ENCODE measurements at places on chromosomes 4 and X.
A peak's percentile ranks its signal among the peaks of the same experiment; 100 is the strongest.

DNA sequence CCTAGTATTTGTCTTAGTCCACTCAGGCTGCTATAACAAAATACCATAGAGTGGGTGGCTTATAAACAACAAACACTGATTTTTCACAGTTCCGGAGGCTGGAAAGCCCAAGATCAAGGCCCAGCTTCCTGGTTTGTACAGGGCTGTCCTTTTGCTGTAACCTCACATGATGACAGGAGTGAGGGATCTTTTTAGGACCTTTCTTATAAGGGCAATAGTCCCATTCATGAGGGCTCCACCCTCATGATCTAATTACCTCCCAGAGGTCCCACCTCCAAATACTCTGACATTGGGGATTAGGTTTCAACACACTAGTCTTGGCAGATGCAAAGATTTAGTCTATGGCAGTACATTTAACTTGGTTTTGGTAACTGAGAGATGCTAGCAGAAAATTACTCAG lies 20.9 kb downstream of the GPAT3 start:
- no peak for DNase-seq

DNA sequence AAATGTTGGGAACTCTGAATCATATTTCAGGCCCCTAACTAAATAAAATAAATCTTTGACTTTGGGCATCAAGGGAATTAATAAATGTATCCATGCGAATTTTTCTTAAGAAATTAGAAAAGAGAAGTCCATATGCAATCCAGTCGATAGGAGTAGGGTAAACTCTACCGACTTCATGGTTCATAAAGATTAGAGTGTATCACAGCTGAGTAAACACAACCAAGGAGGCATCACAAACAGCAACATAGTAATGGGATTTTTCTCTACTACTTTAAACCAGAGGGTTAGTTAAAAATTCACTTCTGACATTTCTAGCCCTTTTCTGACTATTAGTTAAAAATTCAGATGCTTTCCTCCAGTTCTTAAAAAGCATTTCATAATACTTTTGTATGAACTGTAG lies 19.9 kb downstream of the SEPTIN11 start:
- DNase-seq: no peak

DNA sequence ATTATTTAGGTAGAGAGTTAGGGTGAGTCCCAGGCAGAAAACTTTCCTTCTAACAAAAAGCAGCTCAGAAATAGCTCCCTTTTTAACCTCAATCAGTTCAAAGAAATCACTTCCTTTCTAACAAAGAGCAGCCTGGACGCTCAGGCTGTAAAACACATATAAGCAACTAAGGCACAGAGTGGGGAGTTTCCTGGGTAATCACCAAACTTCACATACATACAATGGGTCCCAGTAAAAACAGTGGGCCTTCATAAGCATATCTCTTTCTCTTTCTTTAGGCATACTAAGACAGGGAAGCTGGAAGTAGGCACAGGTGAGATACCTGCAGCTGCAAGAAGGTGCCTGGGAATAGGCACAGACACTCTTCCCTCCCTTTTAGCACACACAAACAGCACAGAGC lies 4.9 kb upstream of the NAF1 start:
- no peak for DNase-seq

DNA sequence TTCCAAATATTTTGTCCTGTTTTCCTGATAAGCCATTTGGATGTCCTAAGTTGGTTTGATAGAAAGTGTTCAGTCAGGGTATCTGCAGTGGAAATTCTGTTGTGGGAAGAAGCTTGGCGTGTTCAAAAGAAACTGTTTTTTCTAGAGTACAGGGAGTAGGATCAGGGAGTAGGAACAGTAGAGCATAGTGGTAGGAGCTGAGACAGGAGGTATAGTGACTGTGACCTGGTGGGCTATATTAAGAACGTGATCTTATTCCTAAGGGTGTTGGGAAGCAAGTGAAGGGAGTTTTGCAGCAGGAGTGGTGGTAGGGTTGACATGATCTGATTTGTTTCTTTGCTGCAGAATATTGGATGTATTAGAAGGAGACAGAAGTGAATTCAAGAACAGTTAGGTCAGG lies 348.2 kb downstream of the BMPR1B start:
- DNase-seq: no peak

GRCh38 chr4:73870260-73870659 lies 1.1 kb downstream of the CXCL1 start:
- peak; percentile 23 for DNase-seq

DNA sequence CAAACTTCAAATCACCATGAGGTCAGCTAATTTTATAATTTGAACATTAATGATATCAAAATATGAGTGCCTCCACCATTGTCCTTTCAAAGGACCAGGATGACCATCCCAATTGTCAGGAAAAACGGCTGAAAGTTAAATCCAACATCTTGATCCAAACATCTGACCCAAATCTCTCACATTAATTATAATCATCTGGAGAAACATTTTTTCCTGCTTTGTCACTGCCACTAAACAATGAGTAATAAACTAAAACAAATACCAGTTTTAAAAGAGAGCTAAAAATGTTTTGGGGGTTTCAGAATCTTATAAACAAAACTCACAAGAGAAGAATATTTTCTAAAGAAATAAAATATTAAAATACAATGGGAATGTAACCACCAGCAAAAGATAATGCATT lies 45.7 kb upstream of the NDST4 start:
- no peak for DNase-seq

DNA sequence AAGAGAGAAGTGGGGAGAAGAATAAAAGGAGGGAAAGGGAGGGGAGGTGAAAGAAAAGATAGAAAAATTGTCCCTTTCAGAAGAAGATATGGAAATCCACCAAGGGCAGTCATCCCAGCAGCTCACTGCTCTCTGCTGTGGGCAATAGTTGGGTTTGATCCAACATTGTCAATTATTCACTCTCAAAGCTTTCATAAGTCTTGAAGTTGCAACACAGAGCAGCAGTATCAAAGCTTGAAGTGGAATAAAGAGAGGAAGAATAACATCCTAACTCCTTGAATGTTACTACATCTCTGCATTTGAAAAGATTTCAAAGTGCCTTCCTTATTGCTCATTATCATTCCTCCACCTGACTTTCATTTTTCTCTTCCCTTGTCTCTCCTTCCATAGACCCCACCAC lies 62.3 kb upstream of the HHIP start:
- no peak for DNase-seq

DNA sequence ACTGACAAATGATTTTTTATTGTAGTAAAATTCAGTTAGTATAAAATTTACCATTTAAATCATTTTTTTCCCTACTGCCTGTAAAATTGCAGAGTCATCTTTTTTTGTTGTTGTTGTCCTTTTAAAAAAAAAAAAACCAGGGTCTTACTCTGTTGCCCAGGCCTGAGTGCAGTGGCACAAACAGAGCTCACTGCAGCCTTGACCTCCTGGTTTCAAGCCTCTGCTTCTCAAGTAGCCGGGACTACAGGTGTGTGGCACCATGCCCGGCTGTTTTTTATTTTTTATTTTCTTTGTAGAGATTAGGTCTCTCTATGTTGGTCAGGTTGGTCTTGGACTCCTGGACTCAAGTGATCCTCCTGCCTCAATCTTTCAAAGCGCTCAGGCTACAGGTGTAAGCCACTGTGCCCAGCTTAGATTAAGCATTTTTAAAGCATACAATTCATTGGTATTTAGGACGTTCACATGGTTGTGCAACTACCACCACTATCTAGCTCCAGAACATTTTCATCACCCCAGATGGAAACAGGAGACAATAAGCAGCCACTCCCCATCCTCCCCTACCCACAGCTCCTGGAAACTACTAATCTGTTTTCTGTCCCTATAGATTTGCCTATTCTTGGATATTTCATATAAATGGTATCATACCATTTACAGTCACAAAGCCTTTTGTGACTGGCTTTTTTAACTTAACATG lies 59.7 kb upstream of the PGRMC2 start:
- no peak for DNase-seq

Data from stomach (tissue), 19 donors.